ENCODE measurements at places on chromosomes 12 and 14.

DNA sequence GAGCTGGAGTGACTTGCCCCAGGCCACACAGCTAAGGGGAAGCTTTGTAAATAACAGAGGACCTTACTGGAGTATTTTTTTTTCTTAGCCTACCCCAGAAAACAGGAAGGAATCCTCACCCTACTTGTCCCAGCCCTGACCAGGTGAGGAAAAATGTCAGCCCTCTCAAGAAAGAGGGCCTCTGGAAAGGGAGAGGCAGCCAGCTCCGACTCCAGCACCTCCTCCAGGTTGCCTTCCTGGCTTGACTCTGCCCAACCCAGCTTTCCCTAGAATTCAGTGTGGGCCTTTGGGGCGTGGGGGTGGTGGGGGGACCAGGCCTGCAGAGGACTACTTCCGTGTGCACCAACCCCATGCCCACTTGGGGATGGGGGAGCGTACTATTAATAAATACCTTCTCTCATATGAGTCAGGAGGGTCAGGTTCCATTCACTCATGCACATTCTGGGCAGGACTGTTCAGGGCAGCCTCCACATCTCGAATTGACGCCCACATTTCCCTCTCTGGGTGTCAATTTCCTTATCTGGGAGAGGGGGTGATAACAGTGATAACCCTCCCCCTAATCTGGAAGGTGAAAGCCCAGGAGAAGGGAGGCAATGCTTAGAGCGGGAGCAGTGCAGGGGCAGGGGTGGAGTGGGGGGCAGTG, 5.2 kb downstream of the RHOF start:
- no peak for DNase-seq

- no peak for DNase-seq
Measured at GRCh38 chr12:117101953-117102799, 3.0 kb upstream of the TESC start.

- no peak for DNase-seq
Measured at GRCh38 chr12:118073768-118074167, 12.8 kb upstream of the WSB2 start.

DNA sequence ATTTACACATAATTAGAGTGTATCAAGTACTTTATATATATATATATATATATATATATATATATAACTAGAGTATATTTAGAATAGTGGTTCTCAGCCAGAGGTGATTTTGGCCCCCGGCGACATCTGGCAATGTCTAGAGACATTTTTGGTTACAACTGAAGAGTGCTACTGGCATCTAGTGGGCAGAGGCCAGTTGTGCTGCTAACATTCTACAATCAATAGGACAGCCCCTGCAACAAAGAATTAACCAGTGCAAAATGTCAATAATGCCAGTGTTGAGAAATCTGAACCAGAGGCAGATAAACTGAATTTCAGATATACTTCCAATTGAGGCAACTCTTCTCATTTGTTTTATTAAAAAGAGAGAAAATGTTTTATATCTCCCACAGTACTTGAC, 8.9 kb downstream of the GTF2A1 start:
- no peak for DNase-seq

- peak; percentile 92 for DNase-seq
Measured at GRCh38 chr12:97131220-97131981, 224.3 kb downstream of the NEDD1 start.

DNA sequence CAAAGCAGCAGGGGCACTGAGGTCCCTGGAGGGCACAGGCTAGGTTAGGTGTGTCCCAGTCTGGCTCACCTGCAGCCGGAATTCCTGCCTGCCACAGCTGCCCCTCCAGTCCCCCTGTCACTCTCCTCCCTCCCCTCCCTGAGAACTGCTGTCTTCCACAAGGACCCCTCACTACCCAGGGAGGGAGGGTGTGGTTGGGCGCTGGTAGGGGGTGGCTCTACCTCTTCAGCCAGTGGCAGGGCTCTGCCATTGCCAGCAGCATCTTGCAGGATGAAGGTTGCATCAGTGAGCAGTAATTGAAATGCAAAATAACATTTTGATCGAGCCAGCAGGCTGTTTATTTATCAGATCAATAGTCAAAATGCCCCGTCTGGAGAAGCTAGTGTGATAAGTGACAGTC, 45.7 kb downstream of the ESRRB start:
- DNase-seq, result no peak

DNA sequence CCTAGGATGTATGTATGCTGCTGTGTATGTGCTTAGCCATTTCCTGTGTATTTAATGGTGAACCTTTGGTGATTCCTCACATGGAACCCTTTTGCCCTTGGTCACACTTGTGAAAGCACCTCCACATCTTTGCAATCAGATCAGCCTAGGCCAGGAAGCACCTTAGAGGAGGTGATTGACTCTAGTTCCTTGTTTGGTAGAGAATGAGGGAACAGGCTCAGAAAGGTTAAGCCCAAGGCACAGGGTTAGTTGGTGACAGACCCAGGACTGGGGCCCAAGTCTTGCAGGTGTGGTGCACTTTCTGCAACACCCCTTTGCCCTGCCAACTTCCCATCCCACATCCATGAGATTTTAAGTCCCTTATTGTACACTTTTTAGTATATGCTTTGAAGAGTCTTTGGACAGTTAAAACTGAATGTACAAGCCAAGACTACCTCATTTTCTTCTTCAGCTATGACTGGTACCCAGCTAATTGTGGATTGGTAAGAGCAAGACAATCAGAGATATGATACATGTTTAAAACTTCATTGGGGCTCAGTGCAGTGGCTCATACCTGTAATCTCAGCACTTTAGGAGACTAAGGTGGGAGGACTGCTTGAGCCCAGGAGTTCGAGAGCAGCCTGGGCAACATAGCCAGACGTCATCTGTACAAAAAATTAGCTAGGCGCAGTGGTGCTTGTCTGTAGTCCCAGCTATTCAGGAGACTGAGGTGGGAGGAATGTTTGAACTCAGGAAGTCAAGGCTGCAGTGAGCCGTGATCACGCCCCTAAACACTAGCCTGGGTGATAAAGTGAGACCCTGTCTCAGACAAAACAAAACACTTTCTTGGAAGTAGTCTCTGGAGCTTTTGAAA, 71.1 kb downstream of the RASSF3 start:
- DNase-seq, result no peak

- no peak for DNase-seq
Measured at GRCh38 chr12:127182018-127182417, 1085.0 kb upstream of the TMEM132C start.

GRCh38 chr14:54772451-54772881, 130.2 kb downstream of the GCH1 start:
- no peak for DNase-seq

DNA sequence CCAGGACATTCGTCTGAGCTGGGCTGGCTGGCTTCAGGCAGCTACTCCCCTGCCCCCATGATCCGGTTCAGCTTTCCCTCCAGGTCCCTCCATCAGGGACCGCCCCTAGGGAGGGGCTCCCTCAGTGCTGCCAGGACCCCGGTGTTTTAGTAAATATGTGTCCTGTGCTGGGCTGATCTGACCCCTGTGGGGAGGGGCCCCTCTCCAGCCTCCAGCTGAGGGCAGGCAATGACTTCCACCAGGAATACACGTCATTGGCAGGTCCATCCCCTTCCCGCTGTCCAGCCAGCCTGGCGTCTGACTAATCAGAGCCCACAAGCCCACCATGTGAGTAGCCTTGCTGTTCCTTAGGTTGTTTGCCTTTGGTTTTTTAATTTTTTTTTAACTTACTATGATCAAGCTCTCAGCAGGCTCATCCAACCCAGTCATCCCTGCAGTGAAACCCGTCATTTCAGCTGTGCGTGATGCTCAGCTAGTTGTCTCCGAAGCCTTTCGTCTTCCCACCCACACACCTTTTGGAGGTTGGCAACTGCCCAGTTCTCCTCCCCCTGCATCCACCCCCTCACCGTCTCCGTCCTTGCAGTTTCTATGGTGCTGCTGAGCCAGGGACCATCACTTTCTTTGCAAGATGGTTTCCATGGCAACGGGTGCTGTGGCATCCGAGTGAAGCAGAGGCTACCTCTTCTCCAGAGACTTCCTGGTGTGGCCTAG, 16.0 kb upstream of the SERPINA4 start:
- DNase-seq, result no peak

GRCh38 chr12:2332236-2332635, 279.4 kb downstream of the CACNA1C start:
- no peak for DNase-seq

- DNase-seq, result peak; percentile 66
Measured at GRCh38 chr12:105705765-105706164, 375.3 kb downstream of the C12orf75 start.

DNA sequence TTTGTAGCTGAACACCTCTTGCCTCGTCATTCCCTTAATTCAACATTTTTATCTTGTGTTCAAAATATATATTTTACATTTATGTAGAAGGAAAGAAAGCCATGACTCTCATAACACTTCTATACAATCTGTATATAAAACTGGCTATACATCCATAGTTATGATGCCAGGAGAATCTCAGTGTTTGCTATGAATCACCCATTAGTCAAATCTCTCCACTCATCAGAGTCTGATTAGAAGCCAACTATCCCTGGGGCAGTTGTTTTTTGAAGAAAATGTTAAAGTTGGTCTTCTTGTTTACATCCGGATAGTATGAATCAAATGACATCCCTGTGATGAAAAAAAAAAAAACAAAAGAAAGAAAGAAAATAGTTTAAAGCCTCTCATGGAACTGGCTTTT, 503.9 kb downstream of the NELL2 start:
- no peak for DNase-seq

- DNase-seq, result peak; percentile 46
Measured at GRCh38 chr14:96584199-96584906, 82.2 kb downstream of the PAPOLA start.

DNA sequence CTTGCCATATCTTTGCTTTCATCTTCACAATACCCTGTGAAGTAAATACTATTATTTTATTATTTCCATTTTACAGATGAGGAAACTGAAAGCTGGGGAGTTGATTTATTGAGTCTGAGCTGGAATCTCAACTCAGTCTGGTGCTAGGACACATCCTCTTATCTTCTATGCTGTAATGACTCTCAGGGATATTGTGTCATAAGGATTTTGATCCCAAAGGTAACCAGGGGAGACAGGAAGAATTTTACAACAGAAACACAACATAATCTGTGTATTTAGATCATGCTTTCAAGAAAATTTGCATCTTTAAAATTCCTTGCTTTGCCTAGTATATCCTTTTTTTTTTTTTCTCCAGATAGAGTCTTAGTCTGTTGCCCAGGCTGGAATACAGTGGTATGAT, 123.3 kb upstream of the BTG1 start:
- DNase-seq, result no peak

GRCh38 chr12:8692573-8692972, 5.2 kb upstream of the RIMKLB start:
- peak; percentile 98 for DNase-seq

GRCh38 chr12:49806321-49806813, 21.8 kb downstream of the NCKAP5L start:
- DNase-seq, result no peak

DNA sequence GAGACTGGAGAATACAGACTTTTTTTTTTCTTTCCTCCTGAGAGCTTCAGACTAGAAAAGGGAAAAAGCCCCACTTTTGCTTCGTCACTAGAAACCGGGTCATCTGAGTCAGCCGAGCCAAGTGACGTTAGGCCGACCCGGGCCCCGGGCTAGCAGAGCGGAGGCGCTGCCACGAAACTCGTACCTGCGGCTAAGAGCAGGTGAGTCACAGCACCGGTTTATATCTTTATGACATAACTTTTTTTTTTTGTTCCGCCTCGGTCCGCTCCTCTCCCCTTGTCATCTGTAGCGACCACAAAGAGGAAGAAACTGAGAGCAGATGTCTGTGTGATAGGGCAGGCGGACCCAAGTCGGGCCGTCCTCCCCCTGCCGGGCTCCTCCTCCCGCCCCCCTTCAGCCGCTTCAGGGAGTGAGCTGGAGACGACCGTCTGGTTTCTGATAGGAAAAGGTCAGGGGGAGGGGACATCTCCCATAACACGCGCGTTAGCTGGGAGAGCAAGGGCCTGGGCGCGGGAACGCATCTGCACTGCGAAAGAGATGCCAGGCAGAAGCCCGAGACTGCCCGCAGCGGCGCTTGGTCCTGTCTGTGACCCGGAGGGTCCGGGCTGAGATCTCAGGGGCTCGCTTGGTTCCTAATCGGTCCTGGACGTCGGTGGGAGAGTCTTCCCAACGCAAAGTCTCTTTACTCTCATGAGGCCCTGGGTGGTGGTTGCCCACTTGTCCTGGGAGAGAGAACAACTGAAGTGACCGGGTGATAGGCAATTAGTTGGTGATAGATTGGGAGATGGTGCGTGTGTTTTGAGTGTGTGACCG, 586 bp downstream of the TTC6 start:
- no peak for DNase-seq

DNA sequence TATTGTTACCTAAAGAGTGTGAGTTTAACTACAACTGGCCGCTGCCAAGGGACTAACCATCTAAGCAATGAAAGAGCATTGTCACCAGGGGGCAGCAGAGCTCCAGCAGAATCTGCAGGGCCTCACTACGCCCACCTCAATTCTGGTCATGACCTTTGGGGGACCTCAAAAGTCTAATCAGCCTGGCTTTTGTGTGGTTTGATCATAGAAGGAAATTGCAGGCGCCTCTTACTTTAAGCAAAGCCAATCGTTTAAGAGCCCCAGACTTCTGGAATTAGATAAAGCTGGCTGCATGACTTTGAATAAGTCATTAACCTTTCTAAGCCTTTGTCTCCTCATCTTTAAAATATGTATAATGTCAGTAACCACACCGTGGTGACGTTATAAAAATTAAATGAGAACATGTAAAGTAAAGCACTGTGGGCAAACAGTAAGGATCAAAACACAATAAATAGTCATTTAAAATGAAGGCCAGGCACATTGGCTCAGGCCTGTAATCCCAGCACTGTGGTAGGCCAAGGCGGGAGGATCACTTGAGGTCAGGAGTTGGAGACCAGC, 58.6 kb downstream of the TBX3 start:
- peak; percentile 81 for DNase-seq

- DNase-seq, result no peak
Measured at GRCh38 chr12:27899151-27899661, 73.3 kb downstream of the PTHLH start.

GRCh38 chr12:49667325-49668090, 39.7 kb downstream of the FMNL3 start:
- no peak for DNase-seq

DNA sequence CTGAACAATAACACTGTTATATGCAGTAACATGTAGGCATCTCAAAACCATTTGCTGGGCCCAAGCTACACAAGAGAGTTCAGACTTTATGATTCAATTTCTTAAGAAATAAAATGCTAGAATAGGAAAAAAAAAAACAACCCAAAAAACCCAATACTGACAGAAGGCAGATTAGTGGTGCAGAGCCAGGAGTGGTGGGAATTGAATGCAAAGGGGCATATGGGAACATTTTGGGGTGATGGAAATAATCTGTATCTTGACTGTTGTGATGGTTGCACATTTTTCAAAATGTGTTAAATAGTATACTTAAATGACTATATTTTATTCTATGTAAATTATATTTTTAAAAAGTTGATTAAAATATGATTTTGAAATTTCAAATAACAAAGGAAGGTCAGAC, 23.4 kb upstream of the FGF6 start:
- no peak for DNase-seq

DNA sequence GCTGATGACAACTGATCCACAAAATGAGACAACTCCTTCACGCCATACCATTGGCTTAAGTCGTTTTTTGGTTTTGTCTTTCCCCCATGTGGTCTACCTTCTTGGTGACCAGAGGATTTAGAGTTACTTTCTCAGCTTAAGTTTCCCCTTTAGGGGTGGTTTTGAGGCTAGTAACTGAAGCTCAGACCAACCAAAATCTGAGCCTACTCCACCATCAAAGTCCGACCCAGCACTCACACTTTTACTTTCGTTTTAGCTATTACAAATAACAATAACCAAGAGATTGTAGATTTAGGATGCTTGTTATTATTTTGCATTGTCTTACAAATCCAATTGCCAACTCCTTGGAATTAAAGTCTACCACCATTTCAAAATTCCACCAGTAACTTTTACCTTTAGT, 130.6 kb upstream of the MDM1 start:
- DNase-seq, result no peak
